ENCODE measurements at places on chromosomes 5 and 9. TPM values are rescaled to one million over a fixed set of nuclear protein-coding genes. Genes with fewer than 3 reads are reported as not detected.

- H3K27ac ChIP-seq, result no peak overlapping the region
- H3K27me3 ChIP-seq, result no peaks in the 10 kb centered on the region
- H3K36me3 ChIP-seq, result no peaks in the 10 kb centered on the region
- no peak overlapping the region for H3K4me3 ChIP-seq
- H3K4me1 ChIP-seq, result peaks cover 21% of the 10 kb centered on the region
These were observed 81.7 kb downstream of the DCP2 start for GRCh38 chr5:113058269-113058668.

GRCh38 chr5:98783051-98783649 lies 9.7 kb downstream of the RGMB start:
- no peaks in the 10 kb centered on the region for H3K4me1 ChIP-seq
- no peak overlapping the region for H3K27ac ChIP-seq
- no peak for DNase-seq
- no peaks in the 10 kb centered on the region for H3K36me3 ChIP-seq

GRCh38 chr5:76954383-76954763 lies 1.5 kb downstream of the CRHBP start:
- no peak overlapping the region for H3K27ac ChIP-seq
- H3K4me1 ChIP-seq, result peaks cover 12% of the 10 kb centered on the region
- no peaks in the 10 kb centered on the region for H3K36me3 ChIP-seq
- peaks cover 65% of the 10 kb centered on the region for H3K27me3 ChIP-seq

DNA sequence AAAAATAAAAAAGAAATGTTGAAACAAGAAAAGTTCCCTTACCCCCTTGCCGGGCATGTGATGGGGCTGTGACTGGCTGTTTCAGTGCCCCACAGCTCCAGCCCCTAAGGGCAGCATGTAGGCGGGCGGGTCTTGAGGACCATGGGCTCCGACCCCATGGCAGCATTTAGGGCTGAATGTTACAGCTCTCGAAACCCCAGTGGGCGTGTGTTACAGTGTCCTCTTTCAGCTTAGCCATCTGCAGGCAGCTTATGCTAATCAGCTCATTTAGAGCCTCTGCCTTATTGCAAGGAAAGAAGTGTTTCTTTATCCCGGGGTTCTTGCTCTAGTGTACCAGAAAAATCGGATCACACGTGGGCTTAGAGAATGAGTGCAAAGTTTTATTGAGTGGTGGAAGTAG lies 497.4 kb upstream of the CYLC2 start:
- H3K27ac ChIP-seq, result no peak overlapping the region
- no peak for DNase-seq
- no peaks in the 10 kb centered on the region for H3K27me3 ChIP-seq

GRCh38 chr9:127360829-127361228 lies 36.1 kb upstream of the SLC2A8 start:
- DNase-seq, result no peak
- H3K4me1 ChIP-seq, result peaks cover 7% of the 10 kb centered on the region
- peaks cover 27% of the 10 kb centered on the region for H3K27me3 ChIP-seq
- H3K27ac ChIP-seq, result no peak overlapping the region
- H3K36me3 ChIP-seq, result no peaks in the 10 kb centered on the region

GRCh38 chr9:34959461-34959860 lies 1.4 kb downstream of the PHF24 start:
- H3K27me3 ChIP-seq, result peaks cover 61% of the 10 kb centered on the region
- no peaks in the 10 kb centered on the region for H3K36me3 ChIP-seq
- no peak overlapping the region for H3K4me3 ChIP-seq
- no peaks in the 10 kb centered on the region for H3K4me1 ChIP-seq
- H3K27ac ChIP-seq, result no peak overlapping the region

- H3K4me1 ChIP-seq, result no peaks in the 10 kb centered on the region
- no peaks in the 10 kb centered on the region for H3K36me3 ChIP-seq
- no peaks in the 10 kb centered on the region for H3K27me3 ChIP-seq
- H3K4me3 ChIP-seq, result no peak overlapping the region
- no peak overlapping the region for H3K27ac ChIP-seq
These were observed 238.9 kb downstream of the HSPA4 start for GRCh38 chr5:133290669-133291240.

DNA sequence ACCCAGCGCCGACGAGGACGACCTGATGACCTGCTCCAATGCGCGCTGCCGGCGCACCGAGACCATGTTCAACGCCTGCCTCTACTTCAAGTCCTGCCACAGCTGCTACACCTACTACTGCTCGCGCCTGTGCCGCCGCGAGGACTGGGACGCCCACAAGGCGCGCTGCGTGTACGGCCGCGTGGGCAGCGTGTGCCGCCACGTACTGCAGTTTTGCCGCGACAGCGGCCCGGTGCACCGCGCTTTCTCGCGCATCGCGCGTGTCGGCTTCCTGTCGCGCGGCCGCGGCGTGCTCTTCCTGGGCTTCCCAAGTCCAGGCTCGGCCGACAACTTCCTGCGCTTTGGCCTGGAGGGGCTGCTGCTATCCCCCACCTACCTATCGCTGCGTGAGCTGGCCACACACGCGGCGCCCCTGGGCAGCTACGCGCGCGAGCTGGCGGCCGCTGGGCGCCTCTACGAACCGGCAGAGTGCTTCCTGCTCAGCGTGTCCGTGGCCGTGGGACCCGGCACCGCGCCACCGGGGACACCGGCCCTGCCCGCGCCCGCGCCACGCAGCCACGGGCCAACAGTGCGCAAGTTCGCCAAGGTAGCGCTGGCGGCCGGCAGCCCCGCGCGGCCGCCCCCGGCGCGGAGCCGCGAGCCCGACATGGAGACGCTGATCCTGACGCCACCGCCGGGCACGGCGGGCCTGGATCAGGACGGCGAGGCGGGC lies 2.7 kb upstream of the PHPT1 start:
- H3K4me1 ChIP-seq, result peaks cover 27% of the 10 kb centered on the region
- peak overlapping the region; percentile 62 for H3K27ac ChIP-seq
- no peak overlapping the region for H3K4me3 ChIP-seq
- H3K36me3 ChIP-seq, result peaks cover 3% of the 10 kb centered on the region
- H3K27me3 ChIP-seq, result peaks cover 17% of the 10 kb centered on the region

GRCh38 chr5:74382123-74382855 lies 258.2 kb downstream of the ENC1 start:
- H3K27ac ChIP-seq, result no peak overlapping the region
- no peak overlapping the region for H3K4me3 ChIP-seq
- H3K4me1 ChIP-seq, result no peaks in the 10 kb centered on the region
- no peaks in the 10 kb centered on the region for H3K36me3 ChIP-seq
- DNase-seq, result no peak

- H3K27ac ChIP-seq, result no peak overlapping the region
- H3K4me3 ChIP-seq, result no peak overlapping the region
- peaks cover 26% of the 10 kb centered on the region for H3K4me1 ChIP-seq
- no peak for DNase-seq
- no peaks in the 10 kb centered on the region for H3K27me3 ChIP-seq
- peaks cover 61% of the 10 kb centered on the region for H3K36me3 ChIP-seq
These were observed 9.5 kb downstream of the TRIM41 start for GRCh38 chr5:181232593-181232992.

GRCh38 chr5:146041180-146041789 lies 64.1 kb downstream of the PLAC8L1 start:
- H3K4me3 ChIP-seq, result no peak overlapping the region
- no peaks in the 10 kb centered on the region for H3K36me3 ChIP-seq
- H3K4me1 ChIP-seq, result no peaks in the 10 kb centered on the region
- H3K27me3 ChIP-seq, result peaks cover 11% of the 10 kb centered on the region

- H3K27ac ChIP-seq, result peak overlapping the region; percentile 87
- H3K4me3 ChIP-seq, result peak overlapping the region; percentile 86
- H3K4me1 ChIP-seq, result peaks cover 93% of the 10 kb centered on the region
- peaks cover 55% of the 10 kb centered on the region for H3K36me3 ChIP-seq
- peak; percentile 44 for DNase-seq
These were observed 578 bp upstream of the TNFAIP8 start for GRCh38 chr5:119355244-119355638.

DNA sequence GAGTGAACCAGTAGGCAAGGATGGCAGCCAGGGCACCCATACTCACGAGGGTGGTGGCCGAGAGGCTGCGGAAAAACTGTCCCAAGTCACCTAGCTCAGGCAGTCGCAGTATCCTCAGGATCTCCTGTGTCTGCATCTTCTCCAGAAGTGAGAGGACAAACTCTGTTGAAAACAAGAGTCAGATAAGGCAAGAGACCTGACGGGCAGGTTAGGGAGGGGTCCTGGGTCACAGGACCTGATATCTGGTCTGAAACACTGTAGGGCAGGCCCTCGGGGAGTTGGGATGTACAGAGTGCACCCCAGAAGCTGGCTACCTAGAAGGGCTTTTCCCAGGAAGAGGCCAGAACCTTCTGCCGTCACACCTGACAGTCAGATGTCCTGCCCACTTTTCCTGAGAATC lies 17.4 kb downstream of the ACSL6 start:
- H3K4me3 ChIP-seq, result no peak overlapping the region
- no peak for DNase-seq
- peaks cover 33% of the 10 kb centered on the region for H3K4me1 ChIP-seq

DNA sequence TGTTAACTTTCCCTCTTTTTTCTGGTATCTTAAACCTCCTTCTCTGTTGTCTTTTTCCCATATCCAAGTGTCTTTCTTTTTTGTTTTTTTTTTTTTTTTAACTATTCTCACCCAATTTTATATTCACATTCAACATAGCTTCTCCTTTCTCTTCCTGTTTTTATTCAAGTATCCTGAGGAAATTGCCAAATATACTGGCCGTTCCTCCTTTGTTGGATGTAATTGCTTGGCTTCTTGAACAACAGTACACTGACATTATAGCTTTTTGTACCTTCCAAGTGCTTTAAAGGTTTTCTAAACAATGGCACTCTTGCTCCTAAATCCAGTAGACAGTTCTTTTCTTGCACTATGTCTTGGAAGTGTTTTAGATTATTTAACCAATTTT lies 1146.8 kb downstream of the MAT2B start:
- H3K36me3 ChIP-seq, result no peaks in the 10 kb centered on the region
- H3K27me3 ChIP-seq, result no peaks in the 10 kb centered on the region
- no peak overlapping the region for H3K4me3 ChIP-seq
- no peaks in the 10 kb centered on the region for H3K4me1 ChIP-seq

- H3K4me3 ChIP-seq, result no peak overlapping the region
- no peaks in the 10 kb centered on the region for H3K27me3 ChIP-seq
- H3K27ac ChIP-seq, result no peak overlapping the region
- no peak for DNase-seq
These were observed 18.4 kb downstream of the NKD2 start for GRCh38 chr5:1026700-1027621.

GRCh38 chr5:60092671-60093422 lies 199.3 kb upstream of the PDE4D start:
- no peak overlapping the region for H3K27ac ChIP-seq
- no peaks in the 10 kb centered on the region for H3K4me1 ChIP-seq
- no peak for DNase-seq
- no peak overlapping the region for H3K4me3 ChIP-seq
- no peaks in the 10 kb centered on the region for H3K36me3 ChIP-seq
- no peaks in the 10 kb centered on the region for H3K27me3 ChIP-seq

DNA sequence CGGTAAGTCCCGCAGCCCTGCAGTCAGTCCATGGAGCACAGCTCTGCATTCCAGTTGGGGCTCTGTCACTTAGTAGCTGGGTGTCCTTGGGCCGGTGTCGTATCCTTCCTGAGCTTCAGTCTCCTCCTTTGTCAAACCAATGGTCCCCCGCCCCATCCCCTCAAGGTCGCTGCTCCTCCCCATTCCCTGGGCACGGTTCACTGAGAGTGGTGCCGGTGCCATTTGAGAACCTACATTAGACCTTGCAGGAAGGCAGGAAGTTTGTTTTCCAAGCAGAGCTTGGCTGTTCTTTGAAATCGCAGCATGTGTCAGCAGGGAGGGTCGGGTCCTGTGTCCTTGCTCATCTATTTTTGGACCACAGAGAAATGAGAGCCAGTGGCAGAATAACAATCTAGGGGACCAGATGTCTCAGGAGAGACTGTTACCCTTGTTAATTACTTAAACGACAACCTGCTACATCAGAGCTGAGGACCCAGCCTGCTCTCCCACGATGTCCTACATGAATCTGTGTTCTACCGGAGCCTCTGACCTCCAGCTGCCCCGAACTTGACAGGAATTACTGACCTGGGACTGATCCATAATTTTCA lies 21.7 kb upstream of the BARHL1 start:
- H3K36me3 ChIP-seq, result no peaks in the 10 kb centered on the region
- no peaks in the 10 kb centered on the region for H3K4me1 ChIP-seq
- H3K27ac ChIP-seq, result no peak overlapping the region
- no peak for DNase-seq
- H3K27me3 ChIP-seq, result peaks cover 32% of the 10 kb centered on the region
- H3K4me3 ChIP-seq, result no peak overlapping the region

DNA sequence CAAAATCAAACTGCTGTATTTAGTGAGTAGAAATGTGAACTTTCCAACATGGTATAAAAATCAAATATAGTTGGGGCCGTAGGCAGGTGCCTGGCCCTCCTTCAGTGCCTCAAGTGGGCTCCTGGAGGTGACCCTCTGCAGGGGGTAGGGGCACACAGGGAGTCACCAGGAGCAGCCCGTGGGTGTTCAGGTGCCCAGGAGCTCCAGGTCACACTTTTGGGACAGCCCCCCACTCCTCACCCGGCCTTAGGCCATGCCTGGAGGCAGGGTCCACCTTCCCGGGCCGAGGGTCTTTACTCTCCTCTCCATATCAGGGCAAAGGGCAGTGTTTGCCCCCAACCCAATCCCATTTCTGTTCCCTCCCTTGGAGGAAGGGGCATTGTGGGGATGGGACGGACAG lies 108.0 kb upstream of the MTAP start:
- peaks cover 1% of the 10 kb centered on the region for H3K36me3 ChIP-seq
- H3K4me3 ChIP-seq, result no peak overlapping the region
- no peak for DNase-seq
- H3K27ac ChIP-seq, result no peak overlapping the region
- peaks cover 15% of the 10 kb centered on the region for H3K27me3 ChIP-seq

DNA sequence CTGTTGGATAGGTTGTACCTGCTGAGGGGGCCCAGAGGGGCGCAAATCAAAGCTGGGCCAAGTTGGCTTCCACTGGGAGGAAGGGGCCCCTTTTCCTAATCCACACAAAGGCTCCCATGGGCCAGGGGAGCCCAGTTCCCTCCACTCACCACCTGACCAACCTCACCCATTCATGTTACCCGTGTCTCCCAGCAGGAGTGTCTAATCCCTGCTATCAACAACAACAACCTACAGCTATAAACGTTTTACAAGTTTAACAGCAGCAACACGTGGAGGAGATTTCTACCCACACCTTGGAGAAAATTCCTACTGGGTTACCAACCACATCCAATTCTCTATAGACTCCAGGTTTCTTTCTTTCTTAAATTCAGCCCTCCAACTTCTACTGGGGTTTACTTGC lies 216.2 kb downstream of the SLIT3 start:
- H3K36me3 ChIP-seq, result no peaks in the 10 kb centered on the region
- no peak overlapping the region for H3K4me3 ChIP-seq
- no peaks in the 10 kb centered on the region for H3K27me3 ChIP-seq
- H3K27ac ChIP-seq, result no peak overlapping the region

FAXDC2 gene
- total RNA-seq, result not detected

PCDHGB6 gene
- 0.04 TPM for total RNA-seq

SLC34A3 gene
- total RNA-seq, result not detected

PCDHGA8 gene
- not detected for total RNA-seq

FXN gene
- total RNA-seq, result 32.0 TPM

C5orf46 gene
- total RNA-seq, result not detected

SH3PXD2B gene
- total RNA-seq, result 0.35 TPM

CHSY3 gene
- not detected for total RNA-seq

MLANA gene
- total RNA-seq, result not detected

NEK6 gene
- 7.0 TPM for total RNA-seq

STC2 gene
- 11.7 TPM for total RNA-seq

CRHBP gene
- not detected for total RNA-seq

FOXD1 gene
- not detected for total RNA-seq

PTCD2 gene
- total RNA-seq, result 8.1 TPM

ADAMTS2 gene
- not detected for total RNA-seq

SARDH gene
- total RNA-seq, result 1.9 TPM

LHX2 gene
- total RNA-seq, result not detected
